Liver (tissue), 10 donors: ENCODE measurements at places on chromosomes 7 and 10.

DNA sequence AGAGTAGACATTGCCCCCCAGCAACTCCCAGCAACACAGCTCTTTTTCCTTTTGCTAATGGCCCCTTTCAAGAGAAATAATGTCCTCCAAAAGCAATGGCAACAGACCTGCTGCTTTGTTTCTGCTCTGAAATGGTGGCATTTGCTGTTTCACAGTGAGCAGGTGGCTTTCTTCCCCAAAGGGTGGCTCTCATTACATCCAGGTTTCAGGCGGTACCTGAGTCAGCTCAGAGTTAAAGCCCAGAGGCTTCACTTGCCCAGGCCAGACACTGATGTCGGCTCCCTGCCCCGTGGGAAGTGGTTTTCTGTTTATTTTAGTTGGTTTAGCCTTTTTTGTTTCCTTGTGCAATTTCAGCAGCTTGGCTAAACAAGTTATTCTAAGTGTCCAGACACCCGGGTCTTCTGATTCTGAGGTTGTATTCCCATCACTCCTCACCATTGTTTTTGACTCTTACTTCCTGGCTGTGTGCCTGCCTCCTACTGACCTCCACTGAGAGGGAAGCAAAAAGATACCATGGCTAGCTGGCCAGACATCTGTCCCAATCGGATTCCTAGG, 7.8 kb upstream of the ATOH7 start:
- no peak for DNase-seq

DNA sequence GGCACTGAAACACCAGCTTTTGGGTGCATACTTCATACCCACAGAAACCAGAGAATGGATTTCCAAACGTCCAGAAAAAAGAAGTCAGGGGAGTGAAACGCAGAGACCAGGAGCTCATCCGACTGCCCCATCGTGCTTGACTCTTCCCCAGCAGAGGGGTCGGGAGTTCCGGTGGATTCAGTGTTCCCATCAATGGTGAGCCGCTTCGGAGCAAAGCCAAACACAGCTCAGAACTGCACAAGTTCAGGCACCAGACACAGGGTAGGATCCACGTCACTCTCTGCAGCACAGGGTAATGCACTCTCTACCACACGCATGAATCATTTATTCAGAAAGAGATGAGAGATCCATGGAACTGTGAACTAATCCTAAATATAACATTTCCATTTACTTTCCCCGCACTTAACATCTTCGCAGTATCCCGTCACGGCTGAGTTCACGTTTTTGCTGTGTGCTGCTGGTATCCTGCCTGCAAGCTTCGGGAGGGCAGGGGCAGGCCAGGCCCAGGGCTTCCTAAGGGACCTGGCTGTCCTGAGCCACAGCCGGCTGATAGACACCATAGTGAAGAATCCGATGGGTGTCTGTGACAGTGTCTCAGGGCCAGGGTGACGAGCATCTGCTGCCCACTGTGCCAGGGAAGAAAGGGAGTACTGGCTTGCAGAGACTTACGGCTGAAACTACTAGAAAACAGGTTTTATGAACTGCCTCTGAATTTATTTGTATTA, 545.3 kb downstream of the PTPRN2 start:
- DNase-seq = no peak

DNA sequence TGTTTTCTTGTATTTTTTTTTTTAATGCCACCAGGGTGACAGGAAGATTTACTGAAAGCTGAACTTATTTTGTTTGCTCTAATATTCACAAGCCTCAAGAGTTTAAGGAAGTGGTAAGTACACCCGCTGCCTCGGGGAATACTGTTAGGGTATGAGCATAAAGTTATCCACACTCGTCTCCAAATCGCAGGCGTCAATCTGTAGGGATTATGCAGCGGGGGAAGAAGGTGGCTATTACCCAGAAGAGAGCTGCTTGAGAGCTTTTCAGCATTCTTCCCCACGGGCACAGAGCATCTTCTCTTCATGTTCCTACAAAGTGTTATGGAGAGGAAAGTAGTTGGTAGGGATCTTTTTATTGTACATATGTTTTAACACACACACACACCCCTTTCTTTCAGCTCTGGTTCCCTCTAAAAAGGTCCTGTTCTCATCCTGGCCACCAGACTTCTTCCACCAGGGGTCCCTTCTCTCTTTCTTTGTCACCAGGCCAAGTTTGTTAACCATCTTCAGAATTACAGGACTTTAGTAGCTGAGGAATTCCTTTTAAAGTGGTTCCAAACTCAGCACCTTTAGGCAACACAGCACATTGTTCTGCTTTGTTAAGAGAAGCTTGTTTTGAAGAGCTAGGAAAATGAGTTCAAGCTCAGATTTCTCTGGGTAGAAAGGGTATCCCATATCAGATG, 411.6 kb upstream of the GALNT17 start:
- no peak for DNase-seq

GRCh38 chr10:124952123-124952522, 10.2 kb downstream of the ZRANB1 start:
- no peak for DNase-seq

GRCh38 chr10:103307594-103307993, 30.7 kb downstream of the INA start:
- DNase-seq = no peak

DNA sequence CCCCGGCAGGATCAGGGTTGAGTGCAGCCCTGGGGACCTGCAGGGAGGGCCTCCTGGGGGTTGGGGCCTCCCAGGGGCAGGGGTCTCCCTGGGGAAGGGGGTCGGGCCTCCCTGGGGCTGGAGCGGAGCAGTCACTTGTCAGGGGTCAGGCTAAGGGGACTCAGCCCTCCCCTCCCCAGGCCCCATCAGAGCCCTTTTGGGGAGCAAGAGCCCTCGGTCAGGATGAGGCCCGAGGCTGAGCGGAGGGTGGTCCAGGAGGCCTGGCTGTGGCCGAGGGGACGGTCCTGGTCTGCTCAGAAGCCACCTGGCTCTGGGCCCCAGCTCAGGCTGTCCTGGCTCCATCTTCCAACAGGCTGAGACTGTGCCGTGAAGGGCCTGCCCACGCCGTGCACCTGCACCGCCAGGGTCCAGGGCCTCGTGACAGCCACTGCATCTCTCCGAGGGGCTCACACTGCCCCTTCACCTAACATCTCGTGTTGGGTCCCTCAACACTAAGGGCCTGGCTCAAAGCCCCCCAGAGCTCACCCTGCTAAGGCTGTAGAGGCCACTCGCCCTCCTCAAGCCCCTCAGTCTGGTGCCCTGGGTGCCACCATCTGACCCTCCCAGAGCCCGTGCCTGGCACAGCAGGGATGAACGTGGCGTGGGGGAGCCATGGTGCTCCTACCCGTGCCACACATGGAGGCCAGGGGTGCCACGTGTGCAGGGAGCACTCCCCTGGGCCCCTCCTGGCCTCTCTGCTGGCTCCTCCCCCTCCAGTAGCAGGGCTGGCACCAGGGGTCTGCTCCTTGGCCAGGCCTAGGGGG, 12.9 kb downstream of the BHLHA15 start:
- no peak for DNase-seq

DNA sequence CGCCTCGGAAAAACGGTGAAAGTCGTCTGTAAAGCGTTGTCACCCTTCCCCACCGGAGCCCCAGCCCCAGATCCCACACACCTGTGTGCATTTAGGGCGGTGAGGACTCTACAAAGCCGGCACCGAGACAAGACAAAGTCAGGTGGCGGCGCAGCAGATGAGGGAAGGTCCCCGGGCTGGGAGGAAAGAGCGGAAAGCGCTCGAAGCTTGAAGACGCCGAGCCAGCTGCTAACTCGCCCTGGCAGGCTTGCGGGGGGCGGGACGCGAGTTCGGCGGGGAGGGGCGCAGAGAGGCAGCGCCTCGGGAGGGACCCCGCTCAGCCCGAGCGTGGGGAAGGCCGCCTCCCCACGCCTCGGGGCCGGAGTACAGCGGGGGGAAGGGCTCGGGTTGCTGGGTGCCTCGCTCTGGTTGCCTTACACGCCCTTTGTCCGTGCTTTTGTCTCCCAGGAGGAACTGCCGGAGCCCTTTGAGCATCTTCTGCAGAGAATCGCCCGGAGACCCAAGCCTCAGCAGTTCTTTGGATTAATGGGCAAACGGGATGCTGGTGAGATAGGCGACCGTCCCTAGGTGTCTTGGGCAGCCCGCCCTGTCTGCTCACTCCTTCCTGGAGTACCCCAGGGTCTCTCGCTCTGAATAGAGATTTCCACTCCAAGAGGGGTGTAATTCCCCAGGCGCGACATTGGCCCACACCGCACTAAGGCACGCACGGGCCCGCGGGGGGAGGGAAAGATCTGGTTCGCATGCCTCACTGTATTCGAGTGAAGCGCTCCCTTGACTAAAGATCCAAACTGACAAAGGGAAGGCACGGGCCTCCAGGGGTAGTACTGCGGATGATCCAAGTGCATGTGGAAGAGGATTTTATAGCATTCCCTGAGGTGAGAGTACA, 1.6 kb downstream of the TAC1 start:
- DNase-seq = no peak

DNA sequence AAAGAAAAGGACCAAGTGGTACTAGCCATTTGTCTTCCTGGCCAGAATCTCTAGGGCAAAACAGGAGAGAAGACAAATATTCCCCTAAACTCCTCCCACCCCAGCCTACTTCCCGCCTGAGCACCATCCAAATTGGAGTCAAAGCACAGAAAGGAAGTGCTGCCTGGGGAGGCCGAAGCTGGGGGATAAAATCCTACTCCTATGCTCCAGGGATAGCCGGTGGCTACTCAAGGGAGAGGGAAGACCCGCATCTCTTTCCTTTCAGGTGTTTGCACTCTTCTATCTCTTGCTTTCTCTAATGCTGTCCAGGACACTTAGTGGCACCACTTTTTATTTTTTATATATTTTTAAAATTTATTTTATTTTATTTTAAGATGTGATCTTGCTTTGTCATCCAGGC, 7.1 kb upstream of the DUSP5 start:
- no peak for DNase-seq

DNA sequence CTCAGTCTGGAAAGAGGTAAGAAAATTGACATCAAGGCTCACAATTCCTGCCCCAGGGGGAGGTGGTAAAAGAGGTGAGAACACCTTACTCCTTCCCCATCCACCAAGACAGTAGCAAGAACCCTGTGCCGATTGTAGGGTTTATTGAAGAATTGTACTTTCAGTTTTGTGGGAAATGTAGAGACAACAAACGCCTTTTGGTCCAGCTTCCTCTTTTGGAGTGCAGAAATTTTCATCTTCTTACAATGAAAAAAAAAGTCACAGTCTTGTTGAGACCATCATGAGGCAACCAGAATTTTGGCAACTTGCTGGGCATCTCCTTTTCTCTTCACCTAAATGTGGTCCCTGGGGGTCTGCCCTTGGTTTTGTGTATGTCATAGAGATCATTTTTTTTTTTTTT, 217.7 kb downstream of the TMEM178B start:
- no peak for DNase-seq

- no peak for DNase-seq
Measured at GRCh38 chr7:45450571-45451204, 123.5 kb upstream of the ADCY1 start.

DNA sequence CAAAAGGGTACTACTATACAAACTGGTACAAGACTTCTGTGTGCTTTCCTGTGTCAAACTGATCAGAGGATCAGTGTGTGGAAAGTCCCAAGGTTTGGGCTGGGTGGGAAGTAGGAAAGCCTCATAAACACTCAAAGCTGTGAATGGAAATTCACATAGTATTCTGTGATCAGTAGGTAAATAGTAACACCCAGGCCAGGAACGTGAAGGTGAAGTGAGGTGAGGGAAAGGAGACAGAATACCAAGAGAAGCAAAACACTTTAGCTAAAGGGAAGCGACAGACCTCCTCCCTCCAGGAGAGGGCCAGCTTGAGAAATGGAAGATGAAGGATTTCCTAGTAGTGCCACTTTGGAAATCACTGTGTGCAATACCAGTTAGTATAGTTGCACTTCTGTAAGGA, 451.9 kb downstream of the KCNMA1 start:
- DNase-seq = no peak

- DNase-seq = no peak
Measured at GRCh38 chr10:96843823-96844222, 11.7 kb downstream of the LCOR start.

DNA sequence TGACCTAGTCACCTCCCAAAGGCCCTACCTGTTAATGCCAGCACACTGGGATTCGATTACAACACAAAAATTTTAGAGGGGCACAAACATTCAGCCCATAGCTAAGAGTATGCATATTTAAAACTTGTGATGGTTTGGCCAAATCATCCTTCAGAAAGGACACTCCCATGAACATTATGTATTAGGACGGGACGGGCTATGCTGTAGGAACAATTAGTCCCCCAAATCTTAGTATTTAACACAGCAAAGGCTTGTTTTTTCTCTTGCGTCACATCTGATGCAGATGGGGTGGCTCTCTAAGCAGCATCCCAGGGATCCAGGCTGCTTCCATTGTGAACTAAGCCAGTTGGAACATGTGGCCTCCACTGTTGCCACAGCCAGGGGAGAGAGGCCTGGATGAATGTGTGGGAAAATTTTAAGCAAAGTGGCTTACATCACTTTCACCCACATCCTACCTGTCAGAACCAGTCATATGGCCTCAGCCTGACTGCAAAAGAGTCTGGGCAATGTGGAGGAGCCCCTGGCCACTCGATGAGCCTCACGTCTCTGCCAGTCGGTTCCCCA, 26.6 kb downstream of the CHST3 start:
- DNase-seq = no peak

DNA sequence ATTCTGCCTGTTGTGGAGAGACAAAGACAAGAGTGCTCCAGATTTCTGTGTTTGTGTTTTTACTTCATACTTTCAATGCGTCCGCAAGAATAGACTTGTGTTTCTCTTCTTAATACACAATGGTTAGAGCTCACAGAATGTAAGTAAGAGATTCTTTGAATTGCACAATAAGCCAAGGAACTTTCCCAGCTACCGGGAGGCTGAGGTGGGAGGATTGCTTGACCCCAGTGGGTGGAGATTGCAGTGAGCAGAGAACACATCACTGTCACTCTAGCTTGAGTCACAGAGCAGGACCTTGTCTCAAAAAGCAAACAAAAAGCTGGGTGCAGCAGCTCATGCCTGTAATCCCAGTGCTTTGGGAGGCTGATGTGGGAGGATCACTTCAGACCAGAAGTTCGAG, 250.7 kb upstream of the MYO3A start:
- DNase-seq = no peak

DNA sequence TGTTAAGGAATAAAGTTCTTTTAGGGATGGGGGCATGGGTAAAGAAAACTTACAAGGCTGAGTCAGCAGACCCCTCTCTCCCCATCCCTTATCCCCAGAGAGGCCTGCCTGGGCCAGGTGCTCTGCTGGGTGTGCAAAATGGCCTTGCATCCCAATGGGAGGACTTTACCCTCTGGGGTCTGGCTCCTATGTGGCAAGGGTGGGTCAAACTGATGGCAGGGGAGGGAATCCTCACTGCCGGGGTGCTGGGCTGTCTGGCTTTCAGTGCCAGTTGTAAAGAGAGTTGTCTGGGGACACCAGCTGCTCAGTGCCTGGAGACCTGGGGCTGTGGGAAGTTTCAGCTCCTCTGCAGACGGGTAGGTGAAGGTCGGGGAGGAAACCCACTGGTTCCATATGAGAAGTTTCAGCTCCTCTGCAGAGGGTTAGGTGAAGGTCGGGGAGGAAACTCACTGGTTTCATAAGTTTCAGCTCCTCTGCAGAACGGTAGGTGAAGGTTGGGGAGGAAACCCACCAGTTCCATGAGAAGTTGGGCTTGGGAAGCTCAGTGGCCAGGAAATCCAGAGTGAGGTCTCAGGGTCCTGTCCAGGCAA, 127.2 kb upstream of the PODXL start:
- DNase-seq = no peak
